ENCODE measurements at places on chromosomes 11 and 22.

GRCh38 chr22:21445437-21446127 lies 21.6 kb upstream of the TMEM191C start:
- DNase-seq: no peak

- DNase-seq: no peak
These were observed 6.4 kb downstream of the PTPRJ start for GRCh38 chr11:47986742-47987141.

DNA sequence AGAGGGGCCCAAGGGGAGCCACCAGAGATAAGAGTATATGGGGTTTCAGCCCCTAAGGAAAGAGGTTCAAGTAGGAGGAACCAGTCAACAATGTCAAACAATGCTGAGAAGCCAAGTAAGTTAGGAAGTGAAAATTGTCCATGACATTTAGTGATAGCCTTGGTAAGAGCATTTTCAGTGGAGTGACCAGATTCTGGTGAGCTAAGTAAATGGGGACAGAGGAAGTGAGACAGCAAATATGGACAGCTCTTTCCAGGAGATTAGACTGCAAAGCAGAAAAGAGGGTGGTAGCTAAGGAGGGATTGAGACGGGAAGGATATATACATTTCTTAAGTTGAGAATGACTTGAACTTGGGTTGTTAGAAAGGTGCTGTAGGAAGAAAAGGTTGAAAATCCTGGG lies 22.9 kb downstream of the POLD3 start:
- no peak for DNase-seq

GRCh38 chr22:44930711-44931035 lies 79.1 kb downstream of the PHF21B start:
- DNase-seq: no peak

DNA sequence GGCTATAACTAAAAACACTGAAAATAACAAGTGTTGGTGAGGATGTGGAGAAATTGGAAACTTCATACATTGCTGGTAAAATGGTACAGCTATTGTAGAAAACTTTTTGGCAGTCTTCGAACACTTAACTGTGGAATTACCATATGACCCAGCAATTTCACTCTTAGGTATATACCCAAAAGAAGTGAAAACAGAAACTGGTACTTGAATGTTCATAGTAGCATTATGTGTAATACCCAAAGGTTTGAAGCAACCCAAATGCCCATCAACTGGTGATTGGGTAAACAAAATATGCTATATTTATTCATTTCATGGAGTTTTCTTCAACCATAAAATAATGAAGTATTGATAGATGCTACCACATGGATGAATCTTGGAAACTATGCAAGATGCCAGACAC lies 40.8 kb upstream of the FTH1 start:
- no peak for DNase-seq

- no peak for DNase-seq
These were observed 68.2 kb upstream of the AMPD3 start for GRCh38 chr11:10386861-10387205.

DNA sequence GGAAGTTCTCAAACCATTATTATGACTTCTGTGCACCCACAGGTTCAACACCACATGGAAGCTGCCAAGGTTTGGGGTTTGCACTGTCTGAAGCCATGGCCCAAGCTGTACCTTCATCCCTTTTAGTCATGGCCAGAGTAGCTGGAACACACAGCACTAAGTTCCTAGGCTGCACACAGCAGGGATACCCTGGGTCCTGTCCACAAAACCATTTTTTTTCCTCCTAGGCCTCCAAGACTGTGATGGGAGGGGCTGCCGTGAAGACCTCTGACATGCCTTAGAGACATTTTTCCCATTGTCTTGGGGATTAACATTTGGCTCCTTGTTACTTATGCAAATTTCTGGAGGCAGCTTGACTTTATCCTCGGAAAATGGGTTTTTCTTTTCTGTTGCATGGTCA lies 42.7 kb downstream of the DDIAS start:
- DNase-seq: no peak

DNA sequence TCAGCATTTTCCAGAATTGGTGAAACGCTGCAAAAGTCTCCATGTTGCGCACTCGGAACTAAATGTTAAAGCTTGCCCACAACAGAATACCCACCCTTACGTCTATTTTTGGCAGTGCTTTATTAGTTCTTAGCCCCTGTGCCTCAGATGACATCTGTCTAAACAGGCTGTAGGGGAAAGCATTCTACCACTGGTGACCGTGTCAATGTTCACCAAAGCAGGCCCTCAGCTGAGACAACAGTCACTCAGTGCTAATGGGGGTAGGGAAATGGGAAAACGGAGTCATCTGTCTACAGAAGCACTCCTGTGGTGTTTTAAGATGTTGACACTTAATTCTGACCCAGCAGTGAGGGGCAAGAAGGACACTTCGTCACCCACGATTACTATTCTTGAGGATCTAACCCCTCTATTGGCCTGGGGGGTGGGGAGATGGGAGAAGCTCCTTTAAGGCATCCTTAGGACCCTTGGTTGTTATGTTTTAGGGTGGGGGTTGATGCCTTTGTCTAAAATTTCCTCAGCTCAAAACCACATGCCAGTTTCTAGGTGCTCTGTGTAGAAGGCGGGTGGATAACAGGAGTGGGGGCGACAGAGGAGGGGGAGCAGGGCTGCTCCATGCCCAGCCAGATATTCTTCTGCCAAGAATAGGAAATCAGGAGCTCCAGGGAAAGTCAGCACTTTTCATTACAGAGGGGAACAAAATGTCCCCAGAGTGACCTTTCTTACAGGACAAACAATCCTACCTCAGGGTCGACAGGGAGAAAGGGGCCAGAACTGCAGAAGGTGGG lies 15.6 kb upstream of the MFRP start:
- DNase-seq: no peak

- no peak for DNase-seq
These were observed 18.2 kb downstream of the PPFIA1 start for GRCh38 chr11:70288721-70289120.

DNA sequence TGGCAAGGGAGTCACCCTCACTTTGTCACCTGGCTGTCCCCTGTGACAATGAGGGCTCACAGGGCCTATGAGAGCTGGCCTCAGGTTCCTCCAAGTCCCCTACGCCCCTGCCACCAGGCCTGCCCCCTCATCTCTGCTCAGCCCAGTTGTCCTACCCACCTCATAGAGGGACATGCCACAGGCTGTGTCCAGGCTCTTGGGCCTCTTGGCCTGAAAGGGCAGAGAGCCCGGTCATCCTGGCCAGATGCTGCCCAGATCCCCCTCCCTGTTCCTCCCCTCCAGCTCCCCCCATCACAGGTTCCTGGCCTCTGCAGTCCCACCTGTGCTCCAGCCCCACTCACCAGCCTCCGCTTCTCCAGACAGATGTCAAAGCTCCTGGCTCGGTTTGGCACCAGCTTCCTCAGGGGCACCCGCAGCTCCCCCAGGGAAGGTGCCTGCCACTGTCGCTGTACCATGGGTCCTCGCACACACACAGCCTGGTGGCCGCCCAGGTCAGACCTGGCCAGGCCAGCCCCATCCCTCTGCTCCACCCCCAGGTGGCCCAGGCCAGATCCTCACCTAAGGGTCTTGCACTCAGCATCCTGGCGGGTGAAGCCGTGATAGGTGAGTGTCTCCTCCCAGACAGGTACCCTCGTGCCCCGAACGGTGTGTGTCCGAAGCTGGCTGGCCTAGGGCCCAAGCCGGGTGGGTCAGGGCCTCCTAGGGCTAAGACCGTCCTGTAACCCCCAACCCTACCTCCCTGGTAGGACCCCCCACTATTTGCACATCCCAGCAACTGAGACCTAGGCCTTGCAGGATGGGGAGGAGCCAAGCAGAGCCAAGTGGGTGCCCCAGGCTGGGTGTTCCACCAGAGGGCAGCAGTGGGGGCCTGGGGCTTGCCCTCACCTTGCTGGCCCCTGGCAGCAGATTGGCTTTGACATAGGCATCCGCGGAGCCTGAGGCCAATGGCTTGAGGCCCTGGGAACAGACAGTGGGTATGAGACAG lies 8.3 kb downstream of the NDUFV1 start:
- no peak for DNase-seq

DNA sequence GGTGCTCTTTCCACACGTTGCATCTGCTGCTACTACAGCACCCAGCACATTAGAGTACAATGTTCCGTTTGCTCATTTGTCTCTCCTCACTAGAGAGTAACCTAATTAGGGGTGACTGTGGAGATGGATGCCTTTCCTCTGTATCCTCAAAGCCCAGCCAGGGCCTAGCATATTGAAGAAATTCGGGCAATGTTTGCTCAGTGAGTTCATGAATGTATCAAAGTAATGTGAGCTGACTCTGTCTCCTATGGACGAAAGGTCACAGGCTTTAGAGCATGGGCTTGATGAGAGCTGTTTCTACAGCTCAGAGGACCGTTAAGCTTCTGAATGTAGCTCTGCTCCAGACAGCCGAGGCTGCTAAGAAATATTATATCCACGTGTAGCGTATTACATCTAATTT lies 67.5 kb downstream of the C11orf58 start:
- no peak for DNase-seq

DNA sequence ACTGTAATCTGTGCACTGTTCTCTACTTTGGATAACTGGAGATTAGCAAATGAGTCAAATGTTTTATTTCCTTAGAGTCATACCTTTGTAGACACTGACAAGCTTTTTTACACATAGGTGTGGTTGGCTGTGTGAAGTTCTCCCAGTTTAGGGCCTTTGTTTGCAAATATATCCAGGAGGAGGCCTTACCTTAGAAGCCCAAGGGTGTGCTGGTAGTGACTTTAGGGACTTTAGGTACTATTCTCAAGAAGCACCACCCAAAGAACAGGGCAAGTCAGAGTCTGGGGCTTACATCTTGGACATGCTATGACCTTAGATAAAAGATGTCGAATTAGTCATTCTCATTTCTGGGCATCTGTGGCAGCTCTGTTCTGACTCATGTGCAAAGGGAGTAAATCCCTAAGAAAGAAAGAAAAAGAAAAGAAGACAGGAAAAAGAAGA lies 4.8 kb upstream of the FAR1 start:
- no peak for DNase-seq

GRCh38 chr11:35313066-35313759 lies 106.1 kb downstream of the SLC1A2 start:
- DNase-seq: no peak

GRCh38 chr11:36577859-36578258 lies 10.1 kb downstream of the RAG1 start:
- DNase-seq: no peak

- DNase-seq: no peak
These were observed 1.5 kb downstream of the KREMEN1 start for GRCh38 chr22:29074276-29074772.

GRCh38 chr22:42582987-42583386 lies 29.2 kb downstream of the SERHL2 start:
- DNase-seq: no peak
